ENCODE measurements at places on chromosomes 7 and 10. TPM values are rescaled to one million over a fixed set of nuclear protein-coding genes. Genes with fewer than 3 reads are reported as not detected.

DNA sequence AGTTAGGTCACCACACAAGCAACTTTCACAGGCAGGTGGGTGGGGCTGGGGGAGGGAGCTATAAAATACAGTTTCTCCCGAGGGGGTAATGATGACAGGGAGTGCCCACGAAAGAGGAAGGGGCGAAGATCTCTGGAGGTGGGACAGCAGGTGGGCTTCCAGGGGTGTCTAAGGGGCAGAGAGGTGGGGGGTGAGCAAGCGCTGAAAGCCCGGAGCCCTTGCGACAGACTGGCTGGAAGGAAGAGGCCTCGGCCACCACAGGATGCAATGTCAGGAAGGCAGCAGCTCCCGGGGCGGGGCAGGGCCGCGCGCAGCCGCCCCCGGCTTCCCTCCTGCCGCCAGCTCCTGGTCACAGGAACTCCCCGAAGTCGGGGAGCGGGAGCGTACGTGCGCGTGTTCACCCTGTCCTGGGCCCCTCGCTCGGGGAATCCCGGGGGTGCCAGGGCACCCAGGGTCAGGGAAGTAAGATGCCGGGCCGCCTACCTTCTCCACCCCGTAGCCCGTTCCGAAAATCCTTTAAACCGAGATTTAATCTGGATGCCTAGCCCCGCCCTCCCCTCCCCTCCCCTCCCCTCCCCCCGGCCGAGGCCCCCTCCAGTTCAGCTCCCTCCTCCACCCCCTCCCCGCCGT is 105.2 kb upstream of the PPIF start:
- no peak for DNase-seq

DNA sequence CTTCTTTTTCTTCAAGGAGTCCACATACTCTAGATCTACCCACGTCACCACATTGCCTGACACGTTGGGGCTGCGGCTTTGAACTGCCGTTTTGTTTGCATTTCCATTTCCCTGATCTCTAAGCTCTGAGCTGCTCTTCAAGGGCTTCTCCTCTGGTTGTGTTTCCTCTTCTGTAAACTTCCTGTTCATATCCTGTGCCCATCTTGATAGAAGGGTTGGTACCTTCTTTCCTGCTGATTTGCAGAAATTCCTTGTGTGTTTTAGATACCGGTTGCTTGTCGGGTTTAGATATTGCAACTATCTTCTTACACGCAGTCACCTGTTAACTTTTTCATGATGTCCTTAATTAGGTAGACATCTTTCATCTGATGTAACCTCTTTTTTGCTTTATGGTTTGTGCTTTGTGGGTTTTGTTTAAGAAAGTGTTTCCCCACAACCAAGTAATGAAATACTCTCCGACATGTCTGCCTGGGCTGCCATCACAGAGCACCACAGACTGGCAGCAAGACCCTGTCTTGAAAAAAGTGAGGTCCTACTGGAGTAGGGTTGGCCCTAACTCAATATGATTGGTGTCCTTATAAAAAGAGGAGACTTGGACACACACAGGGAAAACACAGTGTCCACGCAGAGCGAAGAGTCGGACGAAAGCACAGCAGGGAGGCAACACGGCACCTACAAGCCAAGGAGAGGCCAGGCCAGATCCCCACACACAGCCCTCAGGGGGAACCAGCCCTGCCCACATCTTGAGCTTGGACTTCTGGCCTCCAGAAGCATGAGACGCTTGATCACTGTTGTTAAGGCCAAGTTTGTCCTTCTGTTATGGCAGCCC is 99.1 kb upstream of the PDGFA start:
- DNase-seq, result no peak

- no peak for DNase-seq
These were observed 12.2 kb upstream of the RBM20 start for GRCh38 chr10:110631934-110632333.

DPCD gene
- 45.8 TPM for polyA plus RNA-seq

PLAC9 gene
- polyA plus RNA-seq, result 43.2 TPM

DNA sequence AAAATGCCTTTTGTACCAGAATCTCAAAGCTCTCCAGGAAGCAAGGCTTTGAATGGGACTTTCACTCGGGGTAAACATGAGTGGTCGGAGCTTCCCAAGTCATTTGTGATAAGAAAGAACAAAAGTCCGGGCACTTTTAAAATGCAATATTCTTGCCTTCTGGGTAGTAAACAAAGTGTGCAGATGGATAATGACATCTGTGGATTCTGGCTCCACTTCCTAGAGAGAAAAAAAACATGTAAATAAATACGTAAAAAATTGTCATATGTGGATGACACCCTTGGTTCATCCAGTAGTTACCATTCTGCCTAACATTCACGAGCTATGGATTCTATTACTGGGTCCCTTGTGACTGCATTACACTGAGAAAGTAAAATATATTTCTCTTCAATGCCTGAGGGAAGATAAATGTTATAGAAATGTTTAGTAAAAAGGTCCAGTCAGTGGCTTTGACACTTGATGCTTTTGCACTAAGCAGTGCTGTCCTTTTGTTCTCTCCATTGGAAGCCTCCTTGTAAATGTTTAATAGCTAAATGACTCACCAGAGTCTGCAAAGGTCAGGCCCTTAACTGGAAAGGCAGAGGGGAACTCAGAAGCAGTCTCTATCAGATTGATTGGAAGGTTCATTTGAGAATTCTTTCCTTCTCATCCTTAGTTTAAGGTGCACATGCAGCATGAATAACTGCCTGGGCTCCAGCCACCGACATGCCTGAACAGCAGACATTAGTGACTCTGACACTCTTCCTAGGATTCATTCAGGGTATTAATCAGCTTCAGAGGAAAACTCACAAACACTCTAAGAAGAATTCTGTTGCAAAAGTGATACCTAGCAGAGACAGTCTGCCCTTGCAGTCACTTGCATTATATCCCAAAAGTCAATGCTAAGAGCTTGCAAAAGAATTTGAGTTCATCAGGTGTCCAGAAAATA is 11.7 kb upstream of the EDRF1 start:
- no peak for DNase-seq

- no peak for DNase-seq
These were observed 285.9 kb upstream of the FZD8 start for GRCh38 chr10:35927990-35928488.

- no peak for DNase-seq
These were observed 31.3 kb upstream of the NME8 start for GRCh38 chr7:37816922-37817590.

DNA sequence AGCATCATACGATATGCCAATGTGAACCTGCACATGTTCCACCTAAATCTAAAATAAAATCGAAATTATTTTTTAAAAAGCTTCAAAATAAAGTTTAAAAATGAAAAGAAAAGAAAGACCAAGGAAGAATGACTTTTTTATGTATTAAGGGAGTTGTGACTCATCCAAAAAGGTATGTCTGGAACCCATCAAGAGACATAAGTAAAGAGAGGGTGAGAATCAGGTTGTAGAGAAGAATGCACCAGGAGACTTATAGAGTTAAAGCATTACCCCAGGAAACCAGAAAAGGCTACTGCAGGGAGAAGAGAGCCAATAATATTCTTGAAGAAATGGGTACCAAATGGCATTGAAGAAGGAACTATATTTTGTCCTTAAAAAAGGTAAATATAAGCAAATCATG is 69.8 kb downstream of the CTTNBP2 start:
- DNase-seq, result no peak

DNA sequence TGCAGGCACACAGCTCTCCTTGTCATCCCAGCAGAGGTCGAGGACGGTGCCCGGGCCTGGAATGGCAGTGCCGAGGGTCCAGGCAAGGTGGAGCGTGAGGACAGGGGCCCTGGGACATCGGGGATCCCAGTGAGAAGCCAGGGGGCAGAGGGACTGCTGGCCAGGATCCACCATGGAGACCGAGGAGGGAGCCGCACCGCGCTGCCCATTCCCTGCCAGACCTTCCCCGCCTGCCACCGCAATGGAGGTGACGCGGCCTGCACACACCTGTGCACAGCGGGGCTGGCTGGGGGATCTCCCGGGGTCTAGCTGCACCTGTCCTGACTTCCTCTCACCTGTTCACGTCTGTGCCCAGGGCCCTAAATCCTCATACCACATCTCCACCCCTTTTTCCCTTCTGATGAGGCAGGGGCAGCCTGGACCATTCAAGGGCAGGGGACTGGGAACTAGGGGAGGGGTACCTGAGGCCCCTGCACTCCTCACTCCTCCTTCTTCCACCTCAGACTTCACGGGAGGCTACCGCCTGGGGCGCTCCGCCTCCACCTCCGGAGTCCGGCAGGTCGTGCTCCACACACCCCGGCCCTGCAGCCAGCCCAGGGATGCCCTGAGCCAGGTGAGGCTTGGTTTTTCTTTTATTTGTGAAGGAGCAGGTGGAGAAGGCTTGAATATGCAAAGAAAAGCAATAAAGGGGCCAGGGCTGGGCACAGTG is 6.9 kb downstream of the NYAP1 start:
- no peak for DNase-seq

GRCh38 chr7:136353287-136353686 is 376.1 kb upstream of the MTPN start:
- no peak for DNase-seq

- DNase-seq, result no peak
These were observed 553.0 kb downstream of the KCNMA1 start for GRCh38 chr10:77084431-77085144.

GRCh38 chr10:13844651-13845050 is 257.9 kb downstream of the PRPF18 start:
- DNase-seq, result no peak

DNA sequence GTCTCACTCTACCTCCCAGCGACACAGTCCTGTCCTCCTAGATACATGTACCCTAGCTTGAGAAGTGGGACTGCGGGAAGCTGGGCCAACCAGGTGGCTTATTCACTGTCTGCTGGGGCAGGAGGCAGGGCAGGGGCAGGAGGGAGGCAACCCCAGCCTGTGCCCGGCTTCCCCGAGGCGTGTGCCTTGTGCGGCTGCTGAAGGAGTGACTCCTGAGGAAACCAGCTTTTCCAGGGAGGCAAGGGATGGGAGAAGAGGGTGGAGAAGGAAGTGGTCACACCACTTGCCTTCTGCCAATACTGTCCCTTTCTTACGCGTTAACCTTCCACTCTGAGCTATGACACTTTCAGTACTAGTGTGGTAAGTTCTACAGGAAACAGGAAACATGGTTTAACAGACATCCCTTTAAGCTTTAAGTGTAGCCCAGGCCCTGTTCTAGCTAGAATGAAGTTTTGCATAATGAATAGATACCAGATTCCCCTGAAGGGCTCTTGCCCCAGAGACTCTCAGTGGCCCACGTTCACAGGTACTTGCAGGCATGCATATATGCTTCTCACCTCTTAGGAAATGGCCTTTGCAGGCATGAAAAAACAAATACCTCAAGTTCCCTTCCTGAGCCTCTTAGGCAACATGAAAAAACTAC is 40.6 kb downstream of the SYPL1 start:
- no peak for DNase-seq

DNA sequence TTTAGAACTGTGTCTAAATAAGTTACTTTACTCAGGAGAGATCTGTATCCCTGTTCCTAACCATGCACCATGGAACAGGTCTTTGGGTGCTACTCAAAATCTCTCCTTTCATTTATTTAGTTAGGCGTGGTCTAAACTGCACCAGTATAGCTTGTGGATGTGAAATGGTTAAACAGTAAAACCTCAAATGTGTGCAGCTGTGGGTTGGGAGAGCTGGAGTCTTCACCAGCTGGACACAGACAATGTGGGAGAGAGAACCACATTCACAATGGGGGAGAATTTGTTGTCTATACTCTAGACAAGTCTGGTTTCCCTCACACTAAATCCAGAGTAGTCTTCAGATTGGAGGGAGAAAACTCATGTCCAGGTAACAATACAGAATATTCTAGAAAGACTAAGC is 31.2 kb upstream of the IKZF1 start:
- DNase-seq, result no peak

C10orf105 gene
- polyA plus RNA-seq, result 0.15 TPM

- no peak for DNase-seq
These were observed 48.4 kb upstream of the PODXL start for GRCh38 chr7:131604841-131605279.

DNA sequence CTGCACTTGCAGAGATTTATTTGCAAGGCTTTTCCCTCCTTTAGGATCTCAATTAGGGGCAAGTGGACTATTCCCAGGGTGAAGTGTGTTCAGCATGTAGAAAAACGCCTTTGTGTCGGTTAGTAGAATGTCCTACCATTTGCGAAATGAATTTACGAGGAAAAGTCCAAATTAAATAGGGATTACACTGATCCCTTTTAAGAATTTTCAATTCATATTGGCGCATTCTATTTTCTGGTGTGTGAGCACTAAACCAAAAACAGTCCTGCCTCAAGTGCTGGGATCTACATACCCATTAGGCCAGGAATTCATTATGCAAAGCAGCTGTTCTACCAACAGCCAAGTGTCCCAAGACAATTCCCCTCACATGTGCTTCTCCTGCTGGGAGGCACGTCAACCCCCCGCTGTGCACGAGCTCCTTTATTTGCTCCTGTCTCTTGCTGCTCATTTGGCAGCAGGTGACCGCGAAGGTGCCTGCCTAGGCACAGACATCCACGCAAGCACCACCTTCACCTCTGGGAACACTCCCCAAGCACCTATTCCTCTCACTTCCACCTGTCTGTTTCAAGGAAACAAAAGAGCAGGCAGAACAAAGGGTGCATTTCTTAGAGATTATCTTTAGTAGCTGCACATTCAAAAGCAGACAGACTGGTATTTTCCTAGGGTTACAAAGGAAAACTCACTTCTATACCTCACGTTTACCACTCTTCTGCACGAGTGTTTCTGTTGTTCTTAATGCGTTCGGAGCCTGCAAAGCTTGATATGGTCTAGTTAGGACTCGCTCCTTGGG is 134.6 kb upstream of the FGFR2 start:
- no peak for DNase-seq

- DNase-seq, result no peak
These were observed 234.2 kb upstream of the FZD8 start for GRCh38 chr10:35876248-35876647.

- DNase-seq, result no peak
These were observed 73.9 kb upstream of the MSRB2 start for GRCh38 chr10:23021430-23021829.

- no peak for DNase-seq
These were observed 234.0 kb downstream of the BICC1 start for GRCh38 chr10:58746474-58747185.

DNA sequence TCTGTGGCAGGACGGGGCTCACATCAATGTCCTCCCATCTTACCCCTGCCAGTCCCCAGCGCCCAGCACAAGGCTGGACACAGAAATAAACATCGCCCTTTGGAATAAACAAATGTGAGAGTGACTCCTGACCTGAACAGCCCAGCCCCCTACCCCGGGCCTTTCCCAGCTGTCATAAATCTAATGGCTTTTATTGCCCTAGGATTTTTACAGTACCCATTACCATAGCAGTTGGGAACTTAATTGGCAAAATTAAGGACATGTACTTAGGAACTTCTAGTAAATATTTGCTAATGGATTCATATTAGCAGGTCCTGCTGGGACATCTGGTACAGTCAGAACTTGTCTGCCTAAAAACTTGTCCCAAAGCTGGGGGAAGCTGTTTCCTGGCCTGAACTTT is 76.6 kb downstream of the GLRX3 start:
- DNase-seq, result no peak

DNA sequence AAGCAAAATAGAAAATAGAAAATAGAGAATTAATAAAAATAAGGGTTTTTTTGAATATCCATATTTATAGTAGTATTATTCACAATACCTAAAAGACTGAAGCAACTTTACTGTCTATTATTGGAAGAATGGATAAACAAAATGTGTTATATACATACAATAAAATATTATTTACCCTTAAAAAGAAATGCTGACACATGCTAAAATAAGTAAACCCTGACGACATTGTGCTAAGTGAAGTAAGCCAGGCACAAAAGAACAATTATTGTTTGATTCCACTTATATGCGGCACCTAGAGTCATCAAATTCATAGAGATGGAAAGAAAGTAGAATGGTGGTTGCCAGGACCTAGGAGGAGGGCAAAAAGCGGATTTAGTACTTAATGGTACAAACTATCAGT is 39.0 kb downstream of the LRRC17 start:
- no peak for DNase-seq
